PC-3 (cell line): ENCODE measurements at places on chromosomes 3 and 15. TPM values are rescaled to one million over a fixed set of nuclear protein-coding genes. Genes with fewer than 3 reads are reported as not detected.

MAGI1 gene
- 8.9 and 12.7 TPM in 2 replicates for total RNA-seq

MCF2L2 gene
- 3.6 and 3.9 TPM in 2 replicates for total RNA-seq

MAP1A gene
- total RNA-seq, result 1.0 and 1.8 TPM in 2 replicates

ST8SIA2 gene
- not detected in 2 replicates for total RNA-seq

DNA sequence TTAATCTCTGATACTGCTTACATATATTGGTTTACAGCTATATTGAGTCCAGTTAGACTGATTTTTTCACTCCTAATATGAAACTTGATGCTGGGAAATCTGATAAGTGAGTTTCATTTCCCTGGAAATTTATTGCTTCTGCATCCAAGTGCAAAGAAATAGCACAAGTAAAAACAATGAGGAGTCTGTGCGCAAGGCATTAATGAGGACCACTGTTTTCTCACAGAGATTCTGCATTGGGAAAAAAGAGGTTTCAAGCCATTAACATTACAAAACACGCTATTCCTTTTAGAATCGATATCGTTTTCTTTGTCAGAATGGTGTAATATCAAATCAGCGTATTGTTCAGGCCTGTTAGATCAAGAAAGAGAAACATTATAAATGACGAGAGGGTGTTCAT lies 723.3 kb upstream of the ARRDC4 start:
- H3K27ac ChIP-seq, result no peak overlapping the region
- peaks cover 59% of the 10 kb centered on the region for H3K27me3 ChIP-seq
- H3K36me3 ChIP-seq, result no peaks in the 10 kb centered on the region
- no peak overlapping the region for H3K4me3 ChIP-seq
- no peak for DNase-seq
- H3K4me1 ChIP-seq, result no peaks in the 10 kb centered on the region

- H3K27ac ChIP-seq, result no peak overlapping the region
- H3K36me3 ChIP-seq, result no peaks in the 10 kb centered on the region
- H3K4me1 ChIP-seq, result peaks cover 15% of the 10 kb centered on the region
- H3K4me3 ChIP-seq, result no peak overlapping the region
Observed at GRCh38 chr3:29319798-29320197, 38.9 kb downstream of the RBMS3 start.

GRCh38 chr15:41895957-41896356 lies 2.1 kb upstream of the SPTBN5 start:
- H3K4me1 ChIP-seq, result peaks cover 20% of the 10 kb centered on the region
- H3K27ac ChIP-seq, result no peak overlapping the region
- no peak for DNase-seq
- H3K36me3 ChIP-seq, result peaks cover 12% of the 10 kb centered on the region
- H3K27me3 ChIP-seq, result no peaks in the 10 kb centered on the region
- H3K4me3 ChIP-seq, result no peak overlapping the region

DNA sequence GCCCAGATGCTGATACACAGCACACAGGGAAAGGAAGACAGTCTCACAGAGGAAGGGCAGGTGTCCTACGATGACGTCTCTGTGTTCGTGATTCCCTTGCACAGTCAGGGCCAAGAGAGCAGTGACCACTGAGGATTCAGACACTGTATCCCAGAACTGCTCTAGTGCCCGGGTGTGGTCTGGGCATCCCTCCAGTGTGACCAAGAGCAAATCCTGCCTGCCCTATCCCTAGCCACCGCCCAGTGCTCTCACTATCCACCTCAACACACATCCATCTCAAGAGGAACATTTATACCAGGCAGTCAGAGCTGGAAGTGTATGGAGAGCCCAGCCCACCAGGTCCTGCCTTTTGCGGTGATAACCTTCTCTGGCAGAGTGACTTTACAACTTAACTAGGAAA lies 4.1 kb downstream of the PPM1M start:
- H3K4me1 ChIP-seq, result peaks cover 18% of the 10 kb centered on the region
- H3K27me3 ChIP-seq, result no peaks in the 10 kb centered on the region
- peaks cover 20% of the 10 kb centered on the region for H3K36me3 ChIP-seq
- H3K27ac ChIP-seq, result no peak overlapping the region
